ENCODE measurements at places on chromosomes 6 and 20.
A peak's percentile ranks its signal among the peaks of the same experiment; 100 is the strongest.

- DNase-seq = no peak
These were observed 14.7 kb downstream of the KCNQ2 start for GRCh38 chr20:63457737-63458136.

DNA sequence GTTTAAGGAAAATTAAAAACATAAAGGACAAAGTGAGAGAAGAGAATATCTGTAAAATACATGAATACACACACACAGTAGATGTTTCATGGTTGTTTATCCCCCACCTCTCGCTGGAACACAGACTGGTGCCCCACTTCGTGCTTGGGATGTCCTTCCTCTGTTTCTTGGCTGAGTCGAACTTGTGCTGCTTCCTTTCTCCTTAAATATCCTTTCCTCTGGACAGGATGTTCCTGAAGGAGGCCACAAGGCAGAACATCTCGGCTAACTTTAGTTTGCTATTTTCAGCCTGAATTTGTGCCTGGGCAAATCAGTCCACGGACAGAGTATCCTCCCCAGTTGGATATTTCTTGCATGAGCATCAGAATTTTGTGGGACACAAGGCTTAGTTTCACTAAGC lies 54.7 kb upstream of the ZMYND8 start:
- DNase-seq = no peak

GRCh38 chr6:124882579-124883393 lies 79.5 kb upstream of the RNF217 start:
- no peak for DNase-seq

GRCh38 chr6:163418311-163419029 lies 4.0 kb downstream of the QKI start:
- DNase-seq = no peak

GRCh38 chr6:115474443-115475041 lies 586.1 kb downstream of the FRK start:
- DNase-seq = no peak

- no peak for DNase-seq
These were observed 33.2 kb downstream of the PANK2 start for GRCh38 chr20:3922223-3922982.

- peak; percentile 16 for DNase-seq
These were observed 92.6 kb downstream of the RNGTT start for GRCh38 chr6:88870717-88871330.

DNA sequence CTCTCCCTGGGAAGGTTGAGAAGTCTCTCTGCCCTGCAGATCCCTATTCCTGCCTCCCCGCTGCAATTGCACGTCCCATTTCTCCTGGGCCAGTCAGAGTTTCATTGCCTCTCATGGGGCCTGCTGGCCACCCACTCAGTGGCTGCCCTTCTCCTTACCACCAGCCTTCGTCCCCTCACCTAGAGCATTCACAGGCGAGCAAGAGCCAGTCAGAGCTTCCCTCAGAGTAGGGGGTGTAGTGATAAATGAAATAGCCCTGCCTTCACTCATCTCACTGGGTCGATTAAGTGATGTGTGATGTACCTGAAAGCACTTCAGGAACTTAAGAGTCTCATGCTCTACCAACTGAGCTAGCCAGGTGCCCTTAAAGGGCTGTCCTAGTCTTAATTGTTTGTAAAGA lies 52.0 kb upstream of the FANCE start:
- no peak for DNase-seq

GRCh38 chr20:32909451-32909850 lies 50.7 kb downstream of the EFCAB8 start:
- no peak for DNase-seq

GRCh38 chr20:36959242-36959641 lies 7.7 kb upstream of the SAMHD1 start:
- DNase-seq = no peak

GRCh38 chr6:160014869-160015182 lies 45.9 kb downstream of the IGF2R start:
- DNase-seq = no peak

GRCh38 chr6:10205892-10206291 lies 209.0 kb downstream of the TFAP2A start:
- DNase-seq = no peak

DNA sequence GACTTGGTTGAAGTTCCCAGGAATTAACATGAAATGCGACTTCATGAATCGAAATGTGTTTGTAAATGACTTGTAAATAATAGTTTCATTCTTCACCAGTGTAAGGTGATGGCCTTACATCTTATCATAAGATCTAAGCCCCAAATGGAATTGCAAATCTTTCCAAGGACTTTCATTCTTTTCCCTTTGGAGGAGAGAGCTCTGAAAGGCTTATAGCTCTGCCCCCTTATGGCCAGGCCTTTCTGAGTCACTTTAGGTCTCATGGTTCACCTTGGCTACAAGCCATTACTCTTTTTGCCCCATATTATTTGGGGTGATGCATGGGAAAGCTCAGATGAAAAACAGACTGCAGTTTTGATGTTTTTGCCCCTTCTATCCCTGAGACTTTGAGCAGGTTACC lies 209.1 kb upstream of the BMP2 start:
- DNase-seq = no peak

GRCh38 chr20:1671891-1672669 lies 14.5 kb upstream of the SIRPG start:
- DNase-seq = peak; percentile 62

- DNase-seq = no peak
These were observed 421.0 kb downstream of the TENT5A start for GRCh38 chr6:81331526-81331925.

- no peak for DNase-seq
These were observed 2.4 kb downstream of the DSP start for GRCh38 chr6:7543789-7544424.

GRCh38 chr6:158772851-158773371 lies 46.3 kb downstream of the EZR start:
- DNase-seq = no peak

- DNase-seq = no peak
These were observed 29.2 kb downstream of the AKAP7 start for GRCh38 chr6:131164506-131164905.

DNA sequence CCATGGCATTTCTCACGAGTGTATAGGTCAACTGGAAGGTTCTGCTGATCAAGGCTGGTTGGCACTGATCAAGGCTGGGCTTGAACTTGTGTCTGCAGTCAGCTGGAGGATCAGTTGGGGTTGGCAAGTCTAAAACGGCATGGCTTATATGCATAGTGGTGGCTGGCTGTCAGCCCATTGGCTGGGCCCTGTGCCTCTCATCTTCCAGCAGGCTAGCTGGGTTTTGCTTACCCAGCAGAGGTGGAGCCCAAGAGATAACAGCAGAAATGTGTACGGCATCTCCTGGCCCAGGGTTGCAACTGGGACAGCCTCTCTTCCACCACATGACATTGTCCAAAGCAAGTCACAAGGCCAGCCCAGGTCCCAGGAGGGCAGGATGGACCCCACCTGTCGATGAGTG lies 158.2 kb downstream of the BMP7 start:
- no peak for DNase-seq

GRCh38 chr6:802701-803100 lies 109.8 kb upstream of the EXOC2 start:
- DNase-seq = no peak

DNA sequence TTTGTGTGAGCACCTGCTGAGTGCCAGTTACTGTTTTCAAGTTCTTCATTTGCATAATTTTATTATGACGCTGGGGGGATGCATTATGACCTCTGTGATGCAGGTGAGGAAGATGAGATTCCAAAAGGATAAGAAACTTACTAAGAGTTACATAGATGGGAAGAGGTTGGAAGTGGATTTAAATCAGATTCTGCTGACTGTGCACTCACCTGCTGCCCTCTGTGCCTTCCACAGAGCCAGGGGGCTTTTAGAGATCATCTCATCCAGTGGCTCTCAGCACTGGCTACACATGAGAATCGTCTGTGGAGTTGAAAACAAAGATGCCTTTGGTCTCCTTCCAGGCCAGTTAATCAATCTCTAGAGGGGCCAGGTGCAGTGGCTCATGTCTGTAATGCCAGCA lies 47.9 kb downstream of the TIAM2 start:
- no peak for DNase-seq

GRCh38 chr20:542777-543368 lies 717 bp downstream of the CSNK2A1 start:
- DNase-seq = peak; percentile 10

- peak; percentile 66 for DNase-seq
These were observed 29.3 kb downstream of the NSFL1C start for GRCh38 chr20:1437235-1437904.

DNA sequence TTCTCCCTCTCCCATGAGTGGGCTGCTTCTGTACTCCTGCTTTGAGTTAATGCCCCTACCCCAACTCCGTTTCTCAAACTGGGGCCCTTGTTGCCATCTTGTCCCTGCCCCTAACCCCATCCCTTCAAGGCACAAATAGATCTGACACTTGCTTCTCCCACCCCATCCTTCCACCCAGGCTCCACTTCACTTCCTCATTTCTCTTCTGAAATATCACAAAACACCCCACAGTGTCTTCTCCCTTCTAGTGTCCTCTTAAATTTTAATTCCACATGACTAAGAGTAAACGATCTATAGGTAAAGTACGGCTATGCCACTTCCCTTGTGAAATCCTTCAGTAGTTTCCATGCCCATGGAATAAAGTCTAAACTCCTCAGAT lies 571.6 kb upstream of the NOX3 start:
- no peak for DNase-seq

DNA sequence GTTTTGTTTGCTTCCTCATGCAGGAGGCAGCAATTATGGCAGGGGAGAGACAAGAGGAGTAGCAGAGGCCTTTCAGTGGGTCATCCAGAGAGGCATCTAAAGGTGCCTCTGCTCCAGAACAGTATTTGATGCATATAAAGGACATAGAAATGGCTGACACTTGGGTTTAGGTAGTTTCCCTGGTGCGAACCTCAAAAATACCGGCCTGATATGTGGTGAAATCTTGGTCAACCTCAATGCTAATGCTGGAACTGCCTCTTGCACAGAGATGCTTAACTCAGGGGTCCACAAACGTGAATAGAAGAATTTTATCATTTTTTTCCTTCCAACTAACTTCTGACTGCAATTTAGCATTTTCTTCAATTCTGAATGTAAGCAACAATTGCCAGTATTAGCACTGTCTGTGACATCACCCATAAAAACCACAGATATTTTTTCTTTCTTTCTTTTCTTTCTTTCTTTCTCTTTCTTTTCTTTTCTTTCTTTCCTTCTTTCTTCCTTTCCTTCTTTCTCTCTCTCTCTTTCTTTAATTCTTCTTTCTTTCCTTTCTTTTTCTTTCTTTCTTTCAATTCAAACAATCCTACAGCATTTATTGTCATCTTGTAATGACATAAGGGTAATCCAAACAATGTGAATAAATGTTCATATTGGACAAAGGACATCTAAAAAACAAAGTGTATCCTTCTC lies 180.0 kb upstream of the UST start:
- DNase-seq = no peak

DNA sequence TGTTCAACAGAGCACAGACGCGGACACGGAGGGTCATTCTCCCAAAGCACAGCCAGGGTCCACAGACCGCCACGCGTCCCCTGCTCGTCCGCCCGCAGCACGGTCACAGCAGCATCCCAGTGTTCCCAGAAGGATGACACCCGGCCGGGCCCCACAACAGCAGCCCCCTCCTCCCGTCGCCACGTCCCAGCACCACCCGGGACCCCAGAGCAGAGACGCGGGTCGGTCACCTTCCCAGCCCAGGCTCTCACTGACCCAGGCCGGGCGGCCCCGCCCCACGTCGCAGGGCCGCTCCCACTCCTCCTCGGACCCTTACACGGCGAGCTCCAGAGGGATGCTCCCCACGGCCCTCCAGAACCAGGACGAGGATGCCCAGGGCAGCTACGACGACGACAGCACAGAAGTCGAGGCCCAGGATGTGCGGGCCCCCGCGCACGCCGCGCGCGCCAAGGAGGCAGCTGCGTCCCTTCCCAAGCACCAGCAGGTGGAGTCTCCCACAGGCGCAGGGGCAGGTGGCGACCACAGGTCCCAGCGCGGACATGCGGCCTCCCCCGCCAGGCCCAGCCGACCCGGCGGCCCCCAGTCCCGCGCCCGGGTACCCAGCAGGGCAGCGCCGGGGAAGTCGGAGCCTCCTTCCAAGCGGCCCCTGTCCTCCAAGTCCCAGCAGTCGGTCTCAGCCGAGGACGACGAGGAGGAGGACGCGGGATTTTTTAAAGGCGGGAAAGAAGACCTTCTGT lies 64.3 kb downstream of the FNDC1 start:
- no peak for DNase-seq

DNA sequence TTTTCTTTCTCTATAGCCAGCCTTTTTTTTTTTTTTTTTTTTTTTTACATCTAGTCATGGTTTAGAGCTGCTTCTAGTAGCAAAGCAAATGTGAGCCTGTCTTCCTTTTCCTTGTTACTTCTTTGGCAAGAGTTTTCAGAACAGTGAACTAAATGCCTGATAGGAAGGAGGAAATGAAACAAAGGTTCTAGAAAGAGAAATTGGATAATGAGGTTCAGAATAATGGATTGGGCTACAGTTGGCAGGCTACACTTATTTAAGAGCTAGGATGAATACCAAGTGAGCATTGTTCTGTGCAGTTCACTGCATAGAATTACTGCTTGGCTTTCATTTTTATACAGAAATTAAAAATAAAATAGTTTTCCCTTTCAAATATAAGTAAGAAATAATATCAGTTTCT lies 78.6 kb downstream of the HIVEP1 start:
- DNase-seq = no peak

- no peak for DNase-seq
These were observed 28.7 kb upstream of the BEND3 start for GRCh38 chr6:107144014-107144413.

DNA sequence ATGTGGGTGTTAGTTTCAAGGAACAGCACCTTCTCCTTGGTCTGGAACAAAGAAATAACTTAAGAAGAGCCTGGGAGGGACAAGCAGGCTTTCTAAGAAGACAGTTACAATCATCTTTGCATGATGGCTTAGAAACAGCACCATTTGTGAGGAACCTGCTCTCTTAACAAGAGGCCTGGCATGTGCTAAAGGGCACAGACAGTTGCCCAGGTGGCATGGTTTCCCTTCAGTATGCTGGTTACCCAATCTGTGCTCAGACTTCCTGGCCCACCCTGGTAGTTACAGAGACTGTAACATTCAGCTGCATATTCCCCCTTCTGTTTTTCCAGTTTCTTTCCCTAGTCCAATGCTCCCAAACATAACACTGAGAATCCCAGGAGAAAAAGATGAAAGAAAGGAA lies 84.0 kb downstream of the CHD6 start:
- DNase-seq = no peak

GRCh38 chr6:43269273-43270007 lies 26.2 kb downstream of the TTBK1 start:
- DNase-seq = peak; percentile 48

GRCh38 chr6:19759117-19759880 lies 77.9 kb upstream of the ID4 start:
- DNase-seq = no peak

DNA sequence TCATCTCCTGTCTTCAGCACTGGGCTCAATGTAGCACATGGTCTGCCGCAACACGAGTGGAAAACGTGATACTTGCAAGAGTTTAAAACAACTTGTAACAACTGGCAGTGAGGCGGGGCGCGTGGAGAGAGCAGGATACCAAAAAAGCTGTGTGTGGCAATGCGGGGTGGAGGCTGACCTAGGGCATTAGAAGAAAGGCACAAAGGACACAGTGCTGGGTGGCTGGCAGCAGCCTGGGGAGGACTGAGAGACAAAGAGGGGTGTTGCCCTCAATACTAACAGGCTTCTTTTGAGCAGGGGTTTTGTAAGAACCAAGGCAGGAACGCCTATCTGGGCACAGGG lies 1.5 kb upstream of the GFOD1 start:
- DNase-seq = no peak

- no peak for DNase-seq
These were observed 16.9 kb downstream of the GFOD1 start for GRCh38 chr6:13470238-13471140.

Measured in T-helper 2 cell treated with Interferon-gamma antibody and Interleukin-4, amounts not matched to agents 5 μg/mL and 100 μg/mL, for 36 hours (primary cell).